Heart right ventricle (tissue), 16 donors: ENCODE measurements at places on chromosomes 11 and 22. TPM values are rescaled to one million over a fixed set of nuclear protein-coding genes. Genes with fewer than 3 reads are reported as not detected.

OR4D5 gene
- total RNA-seq = not detected

SLC22A25 gene
- total RNA-seq = not detected

SCGB2A2 gene
- not detected for total RNA-seq

APOA4 gene
- 0.26 TPM for total RNA-seq

LARGE1 gene
- 152 TPM for total RNA-seq

AIFM3 gene
- not detected for total RNA-seq
